Activated CD4-positive, CD25-positive, alpha-beta regulatory T cell (primary cell): ENCODE measurements at places on chromosomes 13 and 19.

DNA sequence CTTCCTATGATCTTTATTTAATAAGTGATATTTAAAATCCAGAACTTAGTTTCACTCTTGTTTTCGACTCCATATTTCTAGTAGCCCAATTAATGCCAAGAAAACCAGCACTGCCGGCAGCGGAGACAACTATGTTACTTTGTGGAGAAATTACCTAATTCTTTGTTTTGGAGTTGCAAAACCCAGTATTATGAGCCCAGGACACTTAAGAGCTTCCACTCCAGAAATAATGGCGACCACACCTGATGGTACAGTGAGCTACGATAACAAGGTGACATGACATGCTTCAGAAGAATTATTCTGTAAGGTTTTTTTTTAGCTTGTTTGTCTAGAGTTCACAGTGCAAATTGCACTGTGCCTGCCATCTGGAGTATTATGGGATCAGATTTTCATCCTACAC lies 136.4 kb downstream of the ZAR1L start:
- DNase-seq = no peak

DNA sequence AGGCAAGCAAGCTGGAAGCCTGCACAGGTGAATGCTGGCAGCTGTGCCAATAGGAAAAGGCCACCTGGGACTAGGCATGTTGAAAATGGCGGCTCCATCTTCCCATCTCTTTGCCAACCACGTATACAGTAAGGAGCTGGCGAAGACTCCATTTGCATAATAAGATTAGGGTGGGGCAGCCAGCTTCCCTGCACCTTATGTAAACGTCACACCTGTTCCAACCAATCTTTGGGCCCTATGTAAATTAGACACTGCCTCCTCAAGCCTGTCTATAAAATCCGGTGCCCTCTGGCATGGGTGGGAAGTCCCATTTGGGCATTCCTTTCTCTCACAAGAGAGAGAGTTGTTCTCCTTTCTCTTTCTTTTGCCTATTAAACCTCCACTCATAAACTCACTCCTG lies 16.8 kb downstream of the ADGRE2 start:
- no peak for DNase-seq

- DNase-seq = no peak
Observed at GRCh38 chr13:51832471-51833152, 12.4 kb downstream of the TMEM272 start.

GRCh38 chr19:3632739-3633558 lies 6.4 kb upstream of the CACTIN start:
- no peak for DNase-seq

GRCh38 chr19:44740351-44740824 lies 8.1 kb upstream of the BCL3 start:
- DNase-seq = no peak

DNA sequence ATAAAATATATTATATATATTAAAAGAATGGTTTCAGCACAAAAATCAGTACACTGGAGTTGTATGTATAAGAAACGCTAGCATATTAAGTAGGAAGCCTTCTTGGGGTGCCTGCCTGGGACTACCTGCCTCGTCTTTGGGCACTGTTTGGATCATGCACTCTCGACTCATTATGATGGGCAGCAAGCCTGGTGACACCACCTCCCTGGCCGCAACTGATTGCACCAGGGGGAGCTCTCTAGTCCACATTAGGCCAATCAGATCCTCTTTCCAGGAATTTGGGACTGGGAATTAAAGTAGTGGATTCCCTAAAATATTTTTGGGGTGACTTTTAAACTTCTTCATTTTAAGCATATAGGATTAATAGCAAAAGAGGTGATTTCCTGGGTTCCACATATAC lies 56.0 kb upstream of the RGCC start:
- no peak for DNase-seq

- no peak for DNase-seq
Observed at GRCh38 chr19:20154636-20155035, 12.4 kb upstream of the ZNF486 start.

DNA sequence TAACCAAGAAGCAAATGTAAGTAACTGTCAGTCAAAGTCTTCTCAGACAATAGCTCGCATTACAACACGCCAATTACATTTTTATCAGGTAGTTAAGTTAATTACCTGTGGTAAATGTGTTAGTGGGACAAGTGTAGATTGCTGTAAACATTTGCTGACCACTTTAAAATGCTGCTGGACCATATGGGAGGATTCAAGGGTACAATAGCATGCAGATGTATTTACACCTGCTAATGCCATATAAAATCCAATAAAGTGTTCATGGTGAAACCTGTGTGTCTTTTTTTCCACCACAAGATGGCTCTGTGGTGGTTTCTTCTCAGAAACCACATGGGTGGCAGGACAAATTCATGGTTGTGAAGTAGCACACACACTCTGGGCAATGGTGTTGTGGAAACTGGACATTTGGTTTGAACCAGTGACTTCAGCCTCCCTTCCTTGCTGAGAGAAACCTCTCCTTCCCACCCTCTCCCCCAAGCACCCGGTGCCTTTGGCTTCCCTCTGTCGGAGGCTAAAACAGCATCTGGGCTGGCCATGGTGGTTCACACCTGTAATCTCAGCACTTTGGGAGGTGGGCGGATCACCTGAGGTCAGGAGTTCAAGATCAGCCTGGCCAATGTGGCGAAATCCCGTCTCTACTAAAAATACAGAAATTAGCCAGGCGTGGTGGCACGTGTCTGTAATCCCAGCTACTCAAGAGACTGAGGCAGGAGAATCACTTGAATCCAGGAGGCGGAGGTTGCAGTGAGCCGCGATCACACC lies 18.1 kb upstream of the GTF3A start:
- DNase-seq = no peak

DNA sequence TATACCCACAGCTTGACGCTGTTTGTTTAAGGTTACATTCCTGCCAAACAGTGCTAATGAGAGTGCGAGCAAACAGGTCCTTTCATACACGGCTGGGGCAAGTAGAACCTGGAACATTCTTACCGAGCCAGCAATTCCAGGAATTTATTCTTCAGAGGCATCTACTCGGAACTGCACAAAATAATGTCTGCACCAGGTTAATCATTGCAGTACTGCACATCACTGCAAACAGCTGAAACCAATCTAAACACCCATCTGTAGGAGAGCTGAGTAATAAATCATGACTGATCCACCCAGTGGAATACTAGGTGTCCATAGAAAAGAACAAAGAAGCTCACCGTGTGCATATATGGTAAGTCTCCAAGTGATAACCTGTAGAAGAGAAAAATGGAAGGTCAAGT lies 1.2 kb upstream of the ZNF579 start:
- DNase-seq = no peak

DNA sequence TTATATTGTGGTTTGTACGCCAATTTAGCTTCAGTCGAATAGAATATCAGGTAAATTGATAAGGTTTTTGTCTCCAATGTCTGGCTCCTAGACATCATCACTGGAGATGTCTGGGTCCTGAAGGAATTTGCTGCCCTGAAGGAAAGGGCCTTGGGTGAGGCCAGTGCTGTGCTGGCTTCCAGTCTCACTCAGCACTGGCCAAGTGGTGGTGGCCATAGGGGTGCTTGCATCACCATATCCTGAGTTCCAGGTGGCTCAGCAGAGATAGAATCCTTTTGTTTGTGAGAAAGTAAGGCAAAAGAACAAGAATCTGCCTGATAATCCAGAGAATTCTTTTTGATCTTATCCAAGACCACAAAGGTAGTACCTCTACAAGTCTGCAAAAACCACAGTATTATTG lies 39.1 kb downstream of the UQCRFS1 start:
- no peak for DNase-seq

DNA sequence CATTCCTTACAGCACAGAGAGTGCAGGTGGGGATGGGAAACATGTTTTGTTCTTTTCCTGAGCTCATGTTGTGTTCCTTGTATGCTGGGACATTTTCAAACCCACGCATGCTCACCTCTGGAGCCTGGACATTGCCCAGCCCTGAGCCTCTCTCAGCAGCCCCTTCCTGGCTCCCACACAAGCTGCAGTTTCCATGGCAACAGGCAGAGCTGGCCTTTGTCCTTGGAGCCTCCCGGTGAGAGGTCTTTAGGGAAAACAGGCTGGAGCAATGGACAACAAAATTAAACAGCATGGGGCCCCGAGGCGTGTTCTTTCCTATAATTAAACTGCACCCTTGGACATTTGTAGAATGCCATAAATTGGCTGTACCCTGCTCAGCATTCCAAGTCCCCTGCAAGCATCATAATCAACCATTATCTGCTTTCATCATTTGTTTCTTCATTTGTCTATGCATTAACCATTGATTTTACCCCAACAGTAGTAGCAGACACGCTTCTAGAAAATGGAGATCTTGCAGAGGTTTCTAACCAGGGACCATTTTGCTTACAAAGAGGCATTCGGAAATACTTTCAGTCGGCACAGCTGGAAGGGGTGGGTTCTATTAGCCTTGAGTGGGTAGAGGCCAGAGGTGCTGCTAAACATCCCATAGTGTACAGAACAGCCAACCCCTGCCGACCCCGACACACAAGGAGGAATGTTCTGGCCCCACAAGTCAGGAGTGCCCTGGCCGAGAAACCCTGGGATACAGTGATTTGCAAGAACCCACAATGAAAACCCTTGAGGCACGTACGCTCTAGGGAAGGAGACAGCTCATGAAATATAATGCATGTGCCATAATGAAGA lies 133.4 kb upstream of the PEG3 start:
- DNase-seq = no peak

GRCh38 chr13:109652531-109652930 lies 133.9 kb downstream of the IRS2 start:
- DNase-seq = no peak
